Vein endothelial cell (primary cell): ENCODE measurements at places on chromosomes 3 and 15. TPM values are rescaled to one million over a fixed set of nuclear protein-coding genes. Genes with fewer than 3 reads are reported as not detected.

The SLC28A2 gene
- not detected in 2 replicates for total RNA-seq

The GOLGA8H gene
- total RNA-seq = 0.76 and 0.98 TPM in 2 replicates

The LRRC34 gene
- total RNA-seq = 1.6 and 3.8 TPM in 2 replicates

The ITIH1 gene
- total RNA-seq = not detected in 2 replicates

The ZNF280D gene
- 36.6 and 52.0 TPM in 2 replicates for total RNA-seq

The ASB14 gene
- total RNA-seq = not detected in 2 replicates

The COX5A gene
- 64.3 and 68.1 TPM in 2 replicates for total RNA-seq

The SCAMP5 gene
- total RNA-seq = 10.8 and 11.1 TPM in 2 replicates

The CCDC191 gene
- total RNA-seq = 2.6 and 2.8 TPM in 2 replicates

The BFSP2 gene
- not detected in 2 replicates for total RNA-seq

The SV2B gene
- total RNA-seq = 2.3 and 2.9 TPM in 2 replicates

The CNTN3 gene
- total RNA-seq = under 0.01 TPM in 1 of 2 replicates, not detected in the other

The TMEM212 gene
- not detected in 2 replicates for total RNA-seq

The ITGB5 gene
- total RNA-seq = 73.6 and 88.8 TPM in 2 replicates

The FILIP1L gene
- 30.1 and 33.6 TPM in 2 replicates for total RNA-seq

The RPUSD2 gene
- 11.2 and 12.7 TPM in 2 replicates for total RNA-seq

The DLL4 gene
- total RNA-seq = 80.4 and 101 TPM in 2 replicates

The DZIP1L gene
- 3.9 and 8.0 TPM in 2 replicates for total RNA-seq

The ACTRT3 gene
- total RNA-seq = 4.9 TPM in 2 replicates

The DHX36 gene
- 28.7 and 31.7 TPM in 2 replicates for total RNA-seq

The AHSG gene
- total RNA-seq = not detected in 2 replicates

The SLC28A1 gene
- not detected in 2 replicates for total RNA-seq

The ALG3 gene
- 30.5 and 40.5 TPM in 2 replicates for total RNA-seq

The ATP10A gene
- total RNA-seq = 0.19 TPM in 1 of 2 replicates, not detected in the other

The RBP2 gene
- not detected in 2 replicates for total RNA-seq

The POU1F1 gene
- total RNA-seq = not detected in 2 replicates

The GRAMD2A gene
- 0.33 TPM in 1 of 2 replicates, not detected in the other for total RNA-seq

The SH3GL3 gene
- total RNA-seq = not detected in 2 replicates

The MGA gene
- total RNA-seq = 31.8 and 38.9 TPM in 2 replicates

The THAP10 gene
- 1.6 and 2.8 TPM in 2 replicates for total RNA-seq

The TJP1 gene
- 152 and 153 TPM in 2 replicates for total RNA-seq

The CEP70 gene
- 14.9 and 18.3 TPM in 2 replicates for total RNA-seq

The TMF1 gene
- 31.7 and 33.7 TPM in 2 replicates for total RNA-seq

The P2RY12 gene
- not detected in 2 replicates for total RNA-seq

The ACP3 gene
- total RNA-seq = not detected in 2 replicates

The USP50 gene
- not detected in 2 replicates for total RNA-seq

The PEX5L gene
- under 0.01 TPM in 1 of 2 replicates, not detected in the other for total RNA-seq

The SCN5A gene
- total RNA-seq = 4.6 and 7.5 TPM in 2 replicates

The CKMT1B gene
- not detected in 2 replicates for total RNA-seq

The TNIK gene
- total RNA-seq = 32.3 and 39.5 TPM in 2 replicates

The PIERCE2 gene
- 0.38 and 1.6 TPM in 2 replicates for total RNA-seq

The MYL3 gene
- total RNA-seq = not detected in 2 replicates

The ST8SIA2 gene
- total RNA-seq = not detected in 2 replicates

The EIF4E3 gene
- total RNA-seq = 2.0 and 2.7 TPM in 2 replicates

The PPP1R14D gene
- not detected in 2 replicates for total RNA-seq

The IREB2 gene
- 45.3 and 76.4 TPM in 2 replicates for total RNA-seq

The AGBL1 gene
- under 0.01 TPM in 1 of 2 replicates, not detected in the other for total RNA-seq

The HIGD2B gene
- total RNA-seq = not detected in 2 replicates

The UTS2B gene
- total RNA-seq = 0.33 and 0.38 TPM in 2 replicates

The PTPN9 gene
- 24.8 and 27.2 TPM in 2 replicates for total RNA-seq

The PIK3CA gene
- 29.7 and 33.1 TPM in 2 replicates for total RNA-seq

The TMEM44 gene
- total RNA-seq = 40.8 and 55.5 TPM in 2 replicates

The NMNAT3 gene
- total RNA-seq = 0.65 and 0.76 TPM in 2 replicates

The RASGRP1 gene
- under 0.01 and 0.76 TPM in 2 replicates for total RNA-seq

The CLDN1 gene
- total RNA-seq = 0.48 and 1.3 TPM in 2 replicates

The GOLGA8K gene
- total RNA-seq = 0.48 and 0.65 TPM in 2 replicates

The IDH2 gene
- 86.3 and 130 TPM in 2 replicates for total RNA-seq

The ACTC1 gene
- total RNA-seq = not detected in 2 replicates
